NCI-H446 (cell line): ENCODE measurements at places on chromosomes 16 and 17.

GRCh38 chr17:15649861-15650421 is 30.4 kb upstream of the FBXW10B start:
- DNase-seq = no peak

GRCh38 chr17:74520790-74521480 is 10.3 kb downstream of the CD300LB start:
- peak; percentile 6 for DNase-seq

DNA sequence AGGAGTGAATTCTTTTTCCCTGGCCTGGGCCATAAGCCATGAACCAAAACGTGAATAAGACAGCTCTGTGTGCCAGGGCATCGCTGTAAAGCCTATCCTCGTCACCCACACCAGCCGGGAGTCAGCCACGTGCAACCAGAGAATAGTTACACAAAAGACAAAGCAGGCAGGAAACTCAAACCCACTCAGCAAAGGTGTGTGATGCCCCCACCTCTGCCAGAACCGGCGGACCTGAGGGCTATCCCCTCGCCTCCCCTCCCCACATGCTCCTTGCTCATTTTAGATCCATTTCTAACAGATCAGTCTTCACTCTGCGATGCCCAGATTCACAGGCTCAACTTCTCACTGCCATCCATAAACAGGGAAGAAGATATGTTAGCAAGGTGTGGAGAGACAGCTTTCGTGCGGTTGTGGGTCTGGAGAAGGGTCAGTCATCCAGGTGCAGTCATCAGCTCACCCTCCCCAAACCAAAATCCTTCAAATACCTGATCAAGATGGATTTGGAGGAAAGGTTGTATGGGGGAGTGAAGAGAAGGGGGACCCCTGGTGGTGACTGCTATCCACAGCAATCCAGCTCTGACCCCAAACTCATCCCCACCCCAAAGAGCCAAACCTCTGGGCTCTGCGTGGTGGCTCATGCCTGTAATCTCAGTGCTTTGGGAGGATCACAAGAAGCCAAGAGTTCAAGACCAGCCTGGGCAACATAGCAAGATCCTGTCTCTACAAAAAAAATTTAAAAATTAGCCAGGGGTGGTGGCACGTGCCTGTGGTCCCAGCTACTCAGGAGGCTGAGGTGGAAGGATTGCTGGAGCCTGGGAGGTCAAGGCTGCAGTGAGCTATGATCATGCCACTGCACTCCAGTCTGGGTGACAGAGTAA is 219.2 kb downstream of the C16orf78 start:
- DNase-seq = peak; percentile 10

- DNase-seq = no peak
These were observed 24.3 kb downstream of the TK2 start for GRCh38 chr16:66525396-66526180.
